ENCODE measurements at places on chromosomes 6 and 20.
A peak's percentile ranks its signal among the peaks of the same experiment; 100 is the strongest.

GRCh38 chr20:33279261-33279910 lies 3.6 kb upstream of the BPIFB1 start:
- DNase-seq = no peak

- no peak for DNase-seq
Observed at GRCh38 chr6:33758815-33759216, 12.1 kb upstream of the IP6K3 start.

DNA sequence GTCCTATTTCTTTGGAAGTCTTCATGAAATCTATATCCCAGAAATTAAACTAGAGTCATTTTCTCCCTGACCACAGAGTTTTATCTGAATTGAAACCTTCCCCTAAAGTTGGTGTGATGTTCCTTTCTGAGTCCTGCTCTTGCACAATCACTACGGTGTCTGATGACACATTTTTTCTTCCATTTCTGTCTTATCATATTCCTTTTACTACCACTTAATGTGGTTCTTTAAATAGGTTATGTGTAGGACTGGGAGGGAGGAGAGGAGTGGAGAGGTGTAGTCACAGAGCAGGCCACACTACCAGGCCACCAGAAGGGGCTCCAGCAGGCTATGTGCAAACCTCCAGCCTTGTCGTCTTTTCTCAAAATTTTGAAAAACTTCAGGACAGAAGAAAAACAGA lies 39.7 kb upstream of the ATXN1 start:
- no peak for DNase-seq

GRCh38 chr6:156191895-156192294 lies 585.3 kb upstream of the ARID1B start:
- no peak for DNase-seq

DNA sequence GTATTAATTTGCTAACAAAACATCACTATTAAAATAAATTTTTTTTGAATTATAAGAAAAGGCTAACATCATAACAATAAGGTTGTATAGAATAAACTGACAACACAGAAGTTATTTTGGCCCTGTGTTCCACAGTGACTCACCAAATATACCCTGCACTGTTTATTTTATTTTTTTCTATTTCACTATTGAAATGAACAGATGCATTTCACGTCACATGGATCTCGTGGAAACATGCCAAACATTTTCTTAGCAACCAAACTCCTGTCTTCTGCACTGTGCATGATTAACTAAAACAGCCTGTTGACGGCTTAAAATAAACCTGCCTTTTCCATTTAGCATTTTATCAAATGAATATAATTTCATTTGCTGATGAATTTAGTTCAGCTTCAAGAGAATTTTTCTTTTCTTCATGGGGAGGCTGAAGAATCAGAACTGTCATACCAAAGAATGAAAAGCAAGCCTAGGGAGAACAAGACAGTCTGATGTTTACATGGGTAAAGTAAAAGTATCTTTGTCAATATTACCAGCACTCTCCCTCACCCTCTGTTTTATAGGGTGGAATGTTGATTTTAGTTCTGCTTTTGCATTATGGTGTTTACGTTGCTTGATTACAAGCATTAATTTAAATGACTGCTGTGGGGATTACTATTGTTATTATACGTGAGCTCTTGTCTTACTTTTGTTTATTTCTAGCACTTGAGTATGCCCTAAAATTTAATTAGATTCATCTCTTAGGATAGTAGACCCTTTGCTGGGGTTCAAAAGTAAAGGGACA lies 115.3 kb downstream of the LCA5 start:
- no peak for DNase-seq

DNA sequence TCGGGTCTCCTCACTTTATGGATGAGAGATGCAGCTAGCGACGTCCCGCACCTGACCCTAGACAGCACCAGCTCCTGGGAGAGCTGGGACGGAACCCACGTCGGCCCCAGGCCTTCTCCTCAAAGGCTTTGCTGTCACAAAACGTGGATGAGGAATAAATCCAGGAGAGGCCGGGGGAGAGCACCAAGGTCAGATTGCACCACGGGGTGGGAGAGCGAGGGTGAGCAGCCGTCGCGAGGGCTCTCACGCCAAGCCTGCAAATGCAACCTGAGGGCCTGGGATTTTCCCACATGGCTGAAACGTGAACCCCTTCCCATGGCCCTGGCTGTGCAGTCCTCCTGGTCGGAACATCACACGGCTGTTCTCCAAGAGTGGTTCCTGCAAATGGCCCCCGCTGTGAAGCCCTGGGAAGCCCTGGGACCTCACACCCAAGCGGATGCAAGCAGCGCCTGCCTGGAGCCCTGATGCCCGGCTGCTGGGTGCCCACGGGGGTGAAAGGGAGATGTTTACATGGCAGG lies 45.3 kb downstream of the DLL1 start:
- no peak for DNase-seq

- DNase-seq = peak; percentile 37
Observed at GRCh38 chr6:129490521-129491255, 219.3 kb downstream of the ARHGAP18 start.

- no peak for DNase-seq
Observed at GRCh38 chr20:63072991-63073737, 66.4 kb upstream of the BHLHE23 start.

DNA sequence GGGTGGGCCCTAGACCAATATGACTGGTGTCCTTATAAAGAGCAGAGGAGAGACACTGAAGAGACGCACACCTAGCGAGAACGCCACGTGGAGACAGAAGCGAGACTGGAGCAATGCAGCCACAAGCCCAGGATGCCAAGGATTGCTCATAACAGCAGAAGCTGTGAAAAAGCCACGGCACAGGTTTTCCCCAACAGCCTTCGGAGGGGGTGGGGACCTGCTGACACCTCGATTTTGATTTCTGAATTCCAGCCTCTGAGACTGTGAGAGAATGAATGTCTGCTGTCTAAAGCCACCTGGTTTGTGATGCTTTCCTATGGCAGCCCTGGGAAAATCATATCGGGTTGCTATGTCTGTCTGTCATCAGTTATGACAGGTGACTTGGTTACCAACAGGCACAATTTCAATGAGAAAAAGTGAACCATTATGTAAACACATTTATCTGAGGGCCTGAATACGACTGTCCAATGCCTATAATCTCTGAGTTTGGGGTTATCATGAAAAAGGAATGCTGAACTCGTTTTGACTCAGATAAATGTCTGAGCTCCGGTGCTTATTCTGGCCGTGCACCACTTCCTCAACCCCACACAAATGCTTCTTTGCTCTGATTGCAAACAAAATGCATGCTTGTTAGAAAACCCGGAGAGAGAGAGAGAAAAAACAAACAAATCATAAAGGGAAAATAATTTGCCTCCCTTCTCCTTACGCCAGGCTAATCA lies 769.7 kb downstream of the PTPRT start:
- no peak for DNase-seq

GRCh38 chr6:54157405-54157804 lies 46.2 kb downstream of the MLIP start:
- DNase-seq = no peak

DNA sequence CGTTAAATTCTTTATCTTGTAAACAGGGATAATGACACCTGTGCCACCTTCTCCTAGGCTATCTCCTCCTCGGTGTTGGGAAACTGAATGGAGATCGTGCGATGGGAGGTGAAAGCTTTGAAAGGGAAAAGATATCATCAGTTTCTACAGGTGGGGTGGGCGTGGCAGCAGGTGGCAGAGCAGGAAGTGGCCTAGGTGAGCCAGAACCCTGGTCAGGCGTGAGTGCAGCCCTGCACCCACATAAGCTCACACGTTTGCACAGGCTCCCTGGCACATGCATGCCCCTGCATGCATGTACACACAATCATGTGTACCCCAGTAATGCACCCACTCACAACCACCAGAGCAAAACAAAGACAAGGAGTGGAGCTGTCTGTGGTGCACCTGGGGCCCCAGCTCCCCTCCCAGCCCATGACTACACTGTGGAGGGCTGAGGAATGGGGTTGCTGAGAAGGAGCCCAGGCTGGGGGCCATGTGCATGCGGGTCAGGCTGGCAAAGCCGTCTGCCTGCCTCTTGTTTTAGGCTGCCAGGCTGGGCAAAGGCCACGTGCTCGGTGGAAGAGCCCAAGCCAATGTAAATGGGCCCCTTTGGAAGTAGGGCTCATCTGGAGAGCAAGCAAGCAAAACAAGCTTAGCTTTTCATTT lies 61.5 kb downstream of the TFAP2C start:
- DNase-seq = no peak

GRCh38 chr6:157791450-157791849 lies 31.6 kb upstream of the SNX9 start:
- DNase-seq = no peak

GRCh38 chr6:12538881-12539357 lies 177.6 kb upstream of the PHACTR1 start:
- DNase-seq = no peak

GRCh38 chr6:144607998-144608735 lies 323.0 kb downstream of the UTRN start:
- no peak for DNase-seq

- no peak for DNase-seq
Observed at GRCh38 chr6:43273707-43274106, 24.4 kb upstream of the SLC22A7 start.

DNA sequence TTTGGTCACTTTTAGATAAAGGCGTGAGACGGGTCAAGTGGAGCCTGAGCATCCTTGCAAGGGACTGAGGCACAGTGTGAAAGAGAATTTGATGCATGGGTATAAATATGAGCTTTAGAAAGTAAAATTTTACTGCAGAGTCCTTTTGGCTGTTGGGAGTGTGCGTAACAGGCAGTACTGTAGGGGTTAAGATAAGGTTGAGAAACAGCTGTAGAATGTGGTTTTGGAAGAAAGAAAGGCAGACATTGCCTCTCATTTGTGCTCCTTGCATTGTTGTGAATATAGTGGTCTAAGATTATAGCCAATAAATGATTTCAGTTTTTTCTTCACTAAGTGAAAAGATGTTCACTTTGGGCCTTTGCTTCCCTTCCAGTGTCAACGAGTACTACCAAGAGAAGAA lies 73.0 kb downstream of the RREB1 start:
- DNase-seq = no peak

DNA sequence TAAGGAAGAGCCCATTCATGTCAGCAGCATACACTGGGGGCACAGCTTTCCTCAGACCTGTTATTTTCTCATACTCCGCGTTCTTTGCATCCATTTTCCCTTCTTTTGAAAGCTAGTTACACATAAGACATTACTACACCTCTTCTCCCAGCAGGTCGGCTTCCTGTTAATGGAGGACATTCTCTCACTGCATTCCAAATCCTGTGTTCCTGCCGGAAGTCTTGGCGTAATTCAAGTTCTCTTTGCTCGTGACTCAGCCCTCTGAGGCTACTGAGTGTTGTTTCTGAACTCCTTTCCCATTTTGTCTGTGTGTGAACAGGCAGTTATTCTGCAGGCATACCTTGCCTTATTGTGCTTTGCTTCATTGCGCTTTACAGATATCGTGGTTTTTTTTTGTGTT lies 97.5 kb upstream of the ZBTB24 start:
- DNase-seq = no peak

GRCh38 chr6:169960521-169960885 lies 209.1 kb downstream of the ERMARD start:
- DNase-seq = no peak

GRCh38 chr20:46607849-46608497 lies 43.3 kb downstream of the SLC13A3 start:
- DNase-seq = no peak

DNA sequence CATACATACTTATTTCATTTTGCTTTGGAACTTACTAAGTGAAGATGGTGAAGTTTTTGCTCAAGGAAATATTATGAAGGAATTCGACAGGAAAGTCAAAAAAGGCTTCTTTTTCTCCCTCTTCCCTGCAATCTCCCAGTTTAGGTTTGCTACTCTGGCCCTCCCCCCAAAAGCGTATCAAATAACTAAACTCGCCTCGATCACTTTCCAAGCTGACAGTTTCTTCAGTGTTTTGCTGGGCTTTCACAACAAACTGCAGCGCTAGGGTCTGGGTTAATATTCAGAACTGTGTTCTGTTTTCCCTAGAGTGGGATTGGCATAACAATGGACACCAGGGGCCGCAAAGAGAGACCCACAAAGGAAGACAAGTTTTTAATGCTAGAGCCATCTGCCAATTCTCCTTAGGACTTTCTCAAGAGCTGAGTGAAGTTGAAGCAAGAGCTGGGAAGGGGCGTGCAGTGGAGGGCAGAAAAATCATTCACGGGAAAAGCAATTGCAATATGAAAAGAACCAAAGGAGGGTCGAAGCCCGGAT lies 57.8 kb downstream of the ATP9A start:
- DNase-seq = no peak

- no peak for DNase-seq
Observed at GRCh38 chr6:42337985-42338743, 113.6 kb downstream of the TRERF1 start.

- DNase-seq = no peak
Observed at GRCh38 chr20:33827634-33828325, 16.6 kb downstream of the CHMP4B start.

DNA sequence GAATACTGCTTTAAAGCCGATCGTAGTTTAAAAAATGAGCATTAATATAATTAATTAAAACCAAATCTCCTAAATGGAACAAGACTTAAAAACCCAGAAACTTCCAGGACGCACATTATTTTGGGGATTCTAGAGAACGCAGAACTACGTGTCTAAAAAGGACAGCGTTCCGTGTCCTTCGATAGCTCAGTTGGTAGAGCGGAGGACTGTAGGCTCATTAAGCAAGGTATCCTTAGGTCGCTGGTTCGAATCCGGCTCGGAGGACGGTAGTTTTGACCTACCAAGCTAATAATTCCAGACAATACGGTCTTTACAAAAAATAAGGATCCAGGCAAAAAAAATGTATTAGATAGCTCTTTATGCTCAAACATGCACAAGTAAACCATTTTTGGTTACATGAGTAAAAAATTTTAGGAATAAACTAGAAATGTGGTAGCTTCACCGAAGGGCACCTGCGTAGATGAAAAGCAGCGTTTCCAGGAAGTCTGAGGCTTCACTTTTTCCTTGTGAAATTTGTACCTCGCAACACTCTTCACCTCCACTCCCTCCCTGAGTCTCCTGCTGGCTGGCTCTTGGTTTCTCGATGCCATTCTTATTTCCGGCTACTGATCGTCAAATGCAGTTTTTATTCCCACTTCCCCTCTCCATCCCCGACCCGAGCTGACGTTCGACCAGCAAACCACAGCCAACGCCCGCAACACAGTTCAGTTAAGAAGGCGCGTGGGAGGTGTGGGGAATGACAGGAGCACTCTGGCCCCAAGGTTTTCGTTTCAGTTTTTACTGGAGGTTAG lies 19.6 kb upstream of the ABT1 start:
- peak; percentile 84 for DNase-seq

- no peak for DNase-seq
Observed at GRCh38 chr20:54197621-54198604, 10.0 kb upstream of the PFDN4 start.

- no peak for DNase-seq
Observed at GRCh38 chr6:11206576-11206975, 25.9 kb downstream of the NEDD9 start.

GRCh38 chr6:23003671-23004467 lies 434.5 kb downstream of the HDGFL1 start:
- DNase-seq = no peak

Measured in stimulated activated CD4-positive, alpha-beta T cell treated with anti-CD3 and anti-CD28 coated beads, Interleukin-12 subunit alpha, Interleukin-12 subunit beta, amount 100 ng/mL, for 24 hours (primary cell).